ENCODE measurements at places on chromosomes 4 and X.

DNA sequence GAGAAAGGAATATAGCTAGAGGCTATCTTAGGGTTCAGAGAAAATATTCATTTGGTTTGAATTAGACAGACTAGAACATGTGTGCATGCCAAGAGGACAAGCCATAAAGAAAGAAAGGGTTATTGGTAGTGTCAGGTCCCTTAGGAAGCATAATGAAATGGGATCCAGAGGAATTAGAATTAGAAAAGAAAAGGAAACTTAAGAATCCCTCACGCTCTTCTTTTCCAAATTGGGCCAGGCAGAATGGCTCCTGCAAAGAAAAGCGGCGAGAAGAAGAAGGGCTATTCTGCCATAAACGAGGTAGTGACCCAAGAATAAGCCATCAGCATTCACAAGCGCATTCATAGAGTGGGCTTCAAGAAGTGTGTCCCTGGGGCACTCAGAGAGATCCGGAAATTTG lies 4.9 kb upstream of the ABCG2 start:
- no peak for DNase-seq

DNA sequence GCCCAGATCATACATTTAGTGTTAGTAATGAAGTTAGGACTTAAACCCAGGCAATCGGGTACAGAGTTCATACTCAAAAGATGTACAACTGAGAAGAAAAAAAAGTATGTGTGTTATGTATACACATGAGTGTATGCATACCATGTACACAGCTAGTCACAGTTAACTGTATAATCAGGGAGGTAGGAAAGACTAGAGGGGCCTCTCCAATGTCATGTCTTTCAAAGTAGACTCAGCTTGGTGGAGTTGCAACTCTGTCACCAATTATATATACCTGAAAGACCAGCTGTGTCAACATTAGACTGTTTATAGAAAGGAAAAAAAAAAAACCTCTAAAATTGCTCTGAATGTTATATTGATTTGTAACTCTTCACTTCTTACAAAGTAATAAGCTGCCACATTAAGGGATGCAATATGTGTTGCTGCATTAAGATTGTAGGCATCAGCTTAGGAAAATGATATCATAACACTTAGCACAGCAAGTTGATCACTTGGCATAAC lies 167.5 kb downstream of the DCTD start:
- DNase-seq, result no peak

- no peak for DNase-seq
Observed at GRCh38 chr4:73451981-73452747, 16.1 kb downstream of the AFP start.

GRCh38 chr4:6740347-6740746 lies 24.4 kb downstream of the BLOC1S4 start:
- DNase-seq, result no peak

DNA sequence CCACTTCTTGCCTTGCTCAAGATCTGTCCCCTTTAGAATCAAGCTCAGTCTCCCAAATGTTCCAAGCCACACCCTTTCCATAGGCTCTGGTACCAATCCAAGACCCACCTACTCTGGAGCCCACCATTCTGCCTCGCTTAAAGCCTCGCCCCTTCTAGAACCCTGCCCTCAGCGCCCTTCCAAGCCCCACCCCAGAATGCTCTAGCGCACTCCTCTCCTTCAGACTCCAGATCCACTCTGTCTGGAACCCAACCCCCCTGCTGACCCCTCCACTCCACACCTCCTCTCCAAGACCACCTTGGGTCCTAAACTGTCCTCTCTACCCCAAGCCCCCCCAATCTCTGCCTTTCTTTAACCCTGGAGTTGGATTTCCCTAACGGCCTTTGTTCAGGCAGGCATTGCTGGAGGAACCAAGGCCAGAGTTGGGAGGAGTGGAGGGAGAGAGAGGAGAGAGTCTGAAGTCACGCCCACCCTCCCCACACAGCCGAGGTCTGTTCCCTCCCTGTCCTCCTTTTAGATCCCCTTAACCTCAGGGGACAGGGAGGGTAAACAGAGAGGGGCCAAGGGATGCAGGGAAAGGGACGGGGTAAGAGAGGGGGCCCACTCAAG lies 2.4 kb upstream of the PRICKLE3 start:
- DNase-seq, result no peak

- no peak for DNase-seq
Observed at GRCh38 chrX:18549643-18550042, 122.3 kb downstream of the RS1 start.

DNA sequence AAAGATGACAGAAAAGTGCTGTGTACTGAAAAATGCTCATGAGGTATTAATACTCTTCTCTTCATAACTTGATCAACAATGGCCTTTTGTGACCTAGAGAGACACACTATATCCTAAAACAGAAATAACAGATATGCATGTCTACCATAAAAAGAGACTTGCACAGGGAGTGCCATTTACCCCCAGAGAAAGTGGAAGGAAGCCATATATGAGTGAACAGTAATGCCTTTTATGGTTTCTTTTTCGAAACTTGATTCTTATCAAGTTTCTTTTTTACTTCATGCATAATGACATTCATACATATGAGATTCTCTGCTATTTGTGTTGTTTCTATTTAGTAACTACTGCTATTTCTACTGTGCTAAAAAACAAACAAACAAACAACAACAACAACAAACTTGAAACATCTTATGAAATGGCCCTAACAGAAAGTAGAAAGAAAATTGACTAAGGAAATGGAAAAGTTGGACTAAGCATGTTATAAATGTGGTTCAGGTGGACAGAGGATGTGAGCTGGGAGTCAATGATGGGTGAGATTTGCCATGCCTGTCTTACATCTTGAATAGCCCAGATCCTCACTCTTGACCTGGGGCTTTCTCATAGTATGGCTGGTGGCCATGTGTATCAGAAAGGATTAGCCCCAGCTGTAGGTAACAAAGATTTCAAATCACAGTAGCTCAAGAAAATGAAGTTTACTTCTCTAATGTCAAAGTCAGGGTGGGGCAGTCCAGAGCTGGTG lies 43.8 kb downstream of the GEMIN8 start:
- no peak for DNase-seq

GRCh38 chr4:17889692-17890091 lies 78.9 kb downstream of the NCAPG start:
- DNase-seq, result no peak
